ENCODE measurements at places on chromosomes 6 and 20. TPM values are rescaled to one million over a fixed set of nuclear protein-coding genes. Genes with fewer than 3 reads are reported as not detected.

Gene KCNQ2
- total RNA-seq: not detected

Gene ATAT1
- total RNA-seq: 7.8 TPM

Gene SRSF12
- 0.33 TPM for total RNA-seq

Gene TSPYL1
- total RNA-seq: 74.2 TPM

Gene PLEKHG1
- total RNA-seq: 2.3 TPM

Gene CHMP4B
- 76.7 TPM for total RNA-seq

Gene TSBP1
- not detected for total RNA-seq

Gene MRAP2
- total RNA-seq: not detected

Gene SSTR4
- not detected for total RNA-seq

DNA sequence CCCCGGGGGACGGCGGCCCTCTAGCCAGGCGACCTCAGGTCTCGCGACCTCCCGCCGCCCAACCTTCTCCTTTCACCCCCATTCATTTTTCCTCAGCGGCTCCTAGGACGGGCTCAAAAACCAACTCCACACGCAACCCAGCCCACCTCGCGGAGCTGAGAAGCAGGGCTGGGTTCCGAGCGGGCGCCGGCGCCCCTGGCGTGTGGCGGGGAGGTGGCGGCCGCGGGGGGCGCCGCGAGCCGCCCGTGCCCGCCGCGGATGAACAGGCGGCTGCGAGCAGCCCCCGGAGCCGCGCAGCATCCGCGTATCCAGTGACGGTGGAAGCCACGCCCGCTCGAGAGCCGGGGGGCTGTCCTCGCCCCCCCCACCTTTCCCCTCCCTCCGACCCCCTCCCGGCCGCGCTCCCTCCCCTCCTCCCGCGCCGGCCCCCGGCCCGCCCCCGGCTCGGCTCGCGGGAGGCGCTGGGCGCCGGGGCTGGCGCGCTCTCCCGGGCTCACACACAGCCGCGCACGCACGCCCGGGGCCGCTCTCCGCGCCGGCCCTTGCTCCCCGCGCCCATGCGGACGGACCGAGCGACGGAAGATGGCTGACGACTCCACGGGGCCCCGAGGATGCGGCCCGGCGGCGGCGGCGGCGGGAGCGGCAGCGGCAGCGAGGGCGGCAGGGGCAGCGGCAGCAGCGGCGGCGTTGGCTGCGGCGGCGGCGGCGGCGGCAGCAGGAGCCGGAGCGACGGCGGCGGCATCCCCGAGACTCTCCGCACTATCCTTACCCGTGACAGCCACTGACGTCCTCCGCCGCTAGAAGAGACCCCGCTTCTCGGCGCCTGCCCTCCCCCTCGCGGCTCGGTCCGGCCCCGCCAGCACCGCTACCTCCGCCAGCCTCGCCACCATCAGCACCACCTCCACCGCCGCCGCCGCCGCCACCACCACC is at the start of gene SOBP:
SOBP (plus strand) TSS at position 482 of the 930 bp plus-strand sequence. CDS start 500 bp downstream, outside the sequence.
- DNase-seq: peak; percentile 47

- DNase-seq: no peak
Observed at GRCh38 chr6:22784601-22785410, 215.4 kb downstream of the HDGFL1 start.

GRCh38 chr20:52145587-52145986 is 46.0 kb downstream of the ZFP64 start:
- no peak for DNase-seq

DNA sequence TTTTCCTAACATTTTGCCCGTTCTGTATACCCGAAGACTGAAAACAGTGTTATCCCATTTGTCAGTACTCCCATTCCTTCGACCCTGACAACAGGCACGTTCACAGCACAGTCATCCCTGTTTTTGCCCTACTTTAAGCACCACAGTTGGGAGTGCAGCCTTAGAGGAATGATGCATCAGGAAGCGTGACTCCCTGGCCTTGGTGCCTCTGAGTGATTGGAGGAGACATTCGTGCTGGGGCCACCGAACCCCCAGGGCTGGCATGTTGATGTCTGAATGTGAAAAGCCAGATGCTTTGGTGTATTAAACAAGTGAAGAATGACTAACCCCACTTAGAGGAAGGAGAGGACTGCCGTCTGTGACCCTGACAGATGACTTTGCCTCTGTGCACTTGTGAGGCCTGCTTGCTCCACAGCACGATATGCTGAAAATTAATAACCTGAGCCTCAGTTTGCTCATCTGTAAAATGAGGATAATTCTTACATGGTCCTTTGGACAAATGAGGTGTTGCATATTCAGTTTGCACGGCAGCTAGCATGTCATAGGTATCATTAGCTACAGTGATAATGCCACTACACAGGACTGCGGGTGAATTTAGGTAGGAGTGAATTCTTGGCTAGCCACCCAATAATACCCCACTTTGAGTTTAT is 36.0 kb downstream of the STK35 start:
- DNase-seq: no peak

DNA sequence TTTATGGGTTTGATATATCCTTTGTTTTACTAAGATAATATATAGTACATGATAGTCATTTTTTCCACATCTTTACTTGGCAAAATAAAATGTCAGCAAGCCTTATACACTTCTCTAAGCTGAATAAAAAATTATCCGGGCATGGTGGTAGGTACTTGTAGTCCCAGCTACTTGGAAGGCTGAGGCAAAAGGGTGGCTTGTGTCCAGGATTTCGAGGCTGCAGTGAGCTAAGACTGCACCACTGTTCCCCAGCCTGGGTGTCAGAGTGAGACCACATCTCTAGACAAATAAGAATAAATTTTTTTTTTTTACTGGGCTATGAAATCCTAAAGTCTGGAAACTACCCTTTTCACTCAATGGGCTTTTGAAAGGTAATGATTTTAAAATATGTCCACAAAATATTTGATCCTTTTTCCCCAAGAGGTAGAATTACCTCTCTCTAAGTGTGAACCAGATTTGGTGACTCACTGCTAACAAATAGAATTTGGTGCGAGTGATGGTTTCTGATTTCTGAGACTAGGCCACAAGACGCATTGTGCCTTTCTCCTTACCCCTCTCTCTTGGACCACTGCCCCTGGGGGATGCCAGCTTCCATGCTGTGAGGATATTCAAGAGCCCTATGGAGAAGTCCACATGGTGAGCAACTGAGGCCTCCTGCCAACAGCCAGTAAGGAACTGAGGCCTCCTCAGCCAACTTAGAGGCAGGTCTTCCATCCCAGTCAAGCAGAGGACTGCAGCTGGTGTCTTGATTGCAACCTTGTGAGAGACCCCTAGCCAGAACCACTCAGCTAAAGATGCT is 84.2 kb upstream of the ZNFX1 start:
- DNase-seq: peak; percentile 72

DNA sequence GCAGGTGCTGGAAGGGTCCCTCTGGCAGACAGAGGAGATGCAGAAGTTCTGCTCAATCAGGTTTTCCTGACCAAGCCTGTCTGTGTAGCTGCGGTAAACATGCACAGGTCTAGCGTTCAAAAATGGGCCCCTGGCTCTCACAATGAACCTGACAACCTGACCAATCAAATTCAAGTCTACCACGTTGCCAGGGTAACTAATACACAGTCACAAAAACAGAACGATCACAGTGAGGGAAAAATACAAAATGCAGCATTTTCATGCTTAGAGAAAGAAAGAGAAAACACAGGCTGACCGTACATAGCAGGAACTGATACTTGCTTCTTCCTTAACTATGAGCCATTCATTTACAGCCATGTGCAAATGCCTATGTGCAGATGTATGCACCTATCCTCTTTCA is 353.1 kb upstream of the TSHZ2 start:
- DNase-seq: no peak

DNA sequence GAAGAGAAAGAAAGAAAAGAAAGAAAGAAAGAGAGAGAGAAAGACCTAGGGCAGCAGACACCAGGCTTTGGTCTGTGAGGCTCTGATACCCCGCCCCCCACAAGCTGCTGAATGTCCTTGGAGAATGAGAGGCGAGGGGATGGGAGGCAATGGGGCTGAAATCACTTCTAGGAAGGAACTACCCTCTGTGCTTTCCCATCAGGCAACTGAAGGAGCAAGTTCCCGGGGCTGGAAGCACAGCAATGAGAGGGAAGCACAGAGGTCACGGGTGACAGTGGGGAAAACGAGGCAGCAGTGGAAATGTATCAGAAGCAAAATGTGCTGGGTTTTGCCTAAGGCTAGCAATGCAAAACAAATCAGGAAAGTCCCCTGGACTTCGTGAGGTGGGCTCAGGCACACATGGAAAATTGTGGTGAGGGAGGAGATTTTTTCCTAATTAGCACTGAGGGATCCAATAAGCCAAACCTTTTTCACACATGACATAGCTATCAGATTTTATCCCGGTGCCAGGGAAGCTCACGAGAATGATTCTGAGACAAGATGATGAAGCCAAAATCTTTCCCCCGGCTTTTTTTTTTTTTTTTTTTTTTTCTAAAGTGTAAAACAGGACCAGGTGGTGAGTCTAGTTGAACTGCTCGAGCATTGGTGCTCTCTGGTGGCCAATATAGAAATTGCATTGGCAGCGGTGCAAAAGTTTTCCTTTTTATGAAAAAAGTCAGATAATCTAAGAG is 16.8 kb upstream of the ARFGEF2 start:
- DNase-seq: peak; percentile 29

DNA sequence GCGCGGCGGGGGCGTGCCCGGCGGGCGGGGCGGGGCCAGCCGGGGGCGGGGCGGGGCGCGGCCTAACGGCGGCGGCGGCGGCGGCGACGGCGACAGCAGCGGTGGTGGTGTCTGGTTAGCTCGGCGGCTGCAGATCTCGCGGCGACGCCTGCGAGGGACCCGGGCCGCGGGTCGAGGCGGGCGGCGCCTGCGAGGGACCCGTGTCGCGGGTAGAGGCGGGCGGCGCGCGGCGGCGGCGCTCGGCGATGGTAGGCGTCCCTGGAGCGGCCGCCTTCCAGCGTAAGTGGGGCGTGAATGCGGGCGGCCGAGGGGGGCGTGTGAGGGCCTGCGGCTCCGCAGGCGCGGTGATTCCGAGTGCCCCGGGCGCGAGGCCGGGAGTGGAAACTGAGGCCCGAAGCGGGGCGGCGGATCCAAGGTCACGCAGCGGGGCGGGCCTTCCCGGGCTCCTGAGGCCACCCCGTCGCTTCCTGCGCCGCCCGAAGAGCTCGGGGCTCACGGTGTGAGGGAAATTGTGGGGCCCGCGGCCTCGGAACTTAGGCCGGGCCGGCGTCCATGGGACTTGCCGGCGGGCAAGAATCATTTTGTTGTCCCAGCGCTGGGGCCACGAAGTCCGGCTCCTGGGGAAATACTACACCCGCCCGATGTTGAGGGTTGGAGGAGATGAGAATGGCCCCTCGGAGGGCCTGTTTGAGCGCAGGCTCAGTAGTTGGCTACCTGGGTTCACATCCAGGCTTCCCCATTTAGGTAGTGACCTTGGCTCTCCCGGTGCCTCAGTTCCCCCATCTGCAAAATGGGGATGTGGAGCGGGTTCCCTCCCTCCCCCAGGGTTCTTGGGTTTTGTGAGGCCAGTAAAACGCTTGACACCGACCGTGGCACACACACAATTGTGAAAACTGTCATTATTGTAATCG is at the start of gene CBFA2T2:
CBFA2T2 (plus strand) TSS at position 74 of the 911 bp plus-strand sequence; CDS start at position 246, 172 bp downstream.
- peak; percentile 18 for DNase-seq

- DNase-seq: peak; percentile 15
Observed at GRCh38 chr6:31180500-31180899, 10.0 kb upstream of the POU5F1 start.

DNA sequence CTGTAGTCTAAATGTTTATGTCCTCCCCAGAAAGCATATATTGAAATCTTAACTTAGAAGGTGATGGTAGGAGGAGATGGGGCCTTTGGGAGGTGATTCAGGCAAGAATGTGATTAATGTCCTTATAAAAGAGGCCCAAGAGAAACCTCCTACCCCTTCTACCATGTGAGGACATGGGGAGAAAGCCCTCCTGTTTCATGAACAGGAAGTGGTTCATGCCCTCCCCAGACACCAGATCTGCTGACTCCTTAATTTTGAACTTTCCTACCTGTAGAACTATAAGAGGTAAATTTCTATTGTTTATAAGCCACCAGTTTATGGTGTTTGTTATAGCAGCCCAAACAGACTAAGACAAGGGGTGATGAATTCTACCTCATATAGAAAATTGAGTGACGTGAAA is 8.7 kb upstream of the ECT2L start:
- no peak for DNase-seq

GRCh38 chr20:5126512-5127203 is at the start of gene CDS2:
Gene CDS2 (plus strand): TSS chr20:5127008. CDS start chr20:5127093, 85 bp downstream.
- peak; percentile 100 for DNase-seq

GRCh38 chr6:35359744-35360348 is 17.5 kb downstream of the PPARD start:
- peak; percentile 59 for DNase-seq

GRCh38 chr20:32968478-32969241 is 35.6 kb downstream of the SUN5 start:
- no peak for DNase-seq

Data from gastrocnemius medialis (tissue), 4 donors.